ENCODE measurements at places on chromosomes 13 and 19.

- DNase-seq, result no peak
Measured at GRCh38 chr13:30156826-30157615, 150.3 kb downstream of the KATNAL1 start.

DNA sequence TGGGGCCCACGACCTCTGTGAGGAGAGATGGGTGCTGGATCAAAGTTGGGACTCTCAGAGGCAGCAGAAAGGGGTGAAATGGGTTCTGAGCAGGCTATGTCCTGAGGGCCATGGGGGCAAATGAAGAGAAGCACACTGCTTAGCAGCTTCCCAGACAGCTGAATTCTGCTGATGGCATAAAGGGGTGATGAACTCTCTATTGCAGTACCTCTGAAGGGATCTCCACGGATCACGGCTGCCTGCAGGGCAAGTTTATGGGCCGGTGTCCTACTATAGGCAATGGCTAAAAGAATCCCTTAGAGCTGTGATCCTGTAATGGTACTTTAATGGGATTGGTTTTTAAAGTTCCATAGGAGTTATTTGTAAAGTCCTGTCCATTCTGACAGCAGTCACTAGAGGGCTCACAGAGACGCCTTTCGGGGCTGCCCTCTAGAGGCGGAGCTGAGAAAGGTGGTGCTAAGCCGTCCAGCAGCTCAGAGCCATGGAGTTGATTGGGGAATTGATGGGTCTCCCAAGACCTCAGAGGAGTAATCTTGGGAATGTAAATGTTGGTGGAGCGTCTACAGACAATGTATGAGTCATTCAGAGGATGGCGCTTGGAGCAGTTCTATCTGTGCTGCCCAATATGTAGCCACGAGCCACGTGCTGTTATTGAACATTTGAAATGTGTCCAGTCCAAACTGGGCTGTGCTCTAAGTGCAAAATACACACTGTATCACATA is 287.3 kb downstream of the COG6 start:
- DNase-seq, result peak; percentile 76

- peak; percentile 81 for DNase-seq
Measured at GRCh38 chr19:38514812-38515633, 81.5 kb downstream of the RYR1 start.

DNA sequence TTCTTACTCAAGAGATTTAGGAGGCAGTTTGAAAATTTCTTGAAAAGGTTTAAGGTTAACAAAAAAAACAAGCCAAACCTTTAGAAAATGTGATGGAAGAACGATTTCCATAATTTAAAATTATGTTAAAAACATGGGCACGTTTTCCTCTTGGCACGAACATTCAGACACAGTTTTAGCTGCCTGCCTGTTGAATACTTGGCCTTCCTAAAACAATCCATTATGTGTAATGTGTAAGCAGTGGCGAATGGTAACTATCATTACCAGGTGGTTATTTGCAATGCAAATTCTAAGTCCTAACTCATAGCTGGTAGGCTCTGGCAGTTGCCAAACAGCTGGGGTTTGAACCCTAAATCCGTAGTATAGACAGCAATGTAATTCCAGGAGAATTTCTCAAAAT is 1425.7 kb upstream of the SLC10A2 start:
- DNase-seq, result no peak

GRCh38 chr19:3357992-3358688 is 8.2 kb upstream of the NFIC start:
- no peak for DNase-seq

DNA sequence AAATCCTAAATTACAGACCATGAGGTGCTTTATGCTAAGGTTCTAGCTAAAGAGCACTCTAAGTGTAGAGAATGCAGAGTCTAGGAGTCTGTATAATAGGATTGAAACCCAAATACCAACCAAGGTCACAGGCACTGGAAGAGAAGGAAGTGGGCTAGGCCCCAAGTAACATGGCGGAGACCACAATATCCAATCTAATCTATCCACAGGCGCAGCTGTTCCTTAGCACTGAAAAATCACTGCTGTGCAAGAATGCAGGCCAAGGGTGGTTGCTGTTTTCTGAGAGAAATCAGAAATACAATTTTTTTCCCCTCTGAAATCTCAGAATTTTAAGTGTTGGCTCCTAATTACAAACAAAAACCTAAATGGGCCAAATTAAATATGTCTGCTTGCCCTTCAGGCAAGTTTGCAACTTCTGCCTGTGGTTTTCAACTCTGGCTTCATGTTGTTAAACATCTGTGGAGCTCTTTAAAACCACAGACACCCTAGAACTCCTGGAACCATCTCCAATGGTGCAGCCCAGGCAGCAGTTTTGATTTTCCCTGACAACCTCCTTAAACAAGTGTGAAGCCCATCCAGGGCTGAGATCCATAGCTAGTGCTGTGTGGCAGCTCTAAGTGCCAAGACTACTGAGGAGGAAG is 6.1 kb downstream of the RANBP3 start:
- DNase-seq, result no peak

DNA sequence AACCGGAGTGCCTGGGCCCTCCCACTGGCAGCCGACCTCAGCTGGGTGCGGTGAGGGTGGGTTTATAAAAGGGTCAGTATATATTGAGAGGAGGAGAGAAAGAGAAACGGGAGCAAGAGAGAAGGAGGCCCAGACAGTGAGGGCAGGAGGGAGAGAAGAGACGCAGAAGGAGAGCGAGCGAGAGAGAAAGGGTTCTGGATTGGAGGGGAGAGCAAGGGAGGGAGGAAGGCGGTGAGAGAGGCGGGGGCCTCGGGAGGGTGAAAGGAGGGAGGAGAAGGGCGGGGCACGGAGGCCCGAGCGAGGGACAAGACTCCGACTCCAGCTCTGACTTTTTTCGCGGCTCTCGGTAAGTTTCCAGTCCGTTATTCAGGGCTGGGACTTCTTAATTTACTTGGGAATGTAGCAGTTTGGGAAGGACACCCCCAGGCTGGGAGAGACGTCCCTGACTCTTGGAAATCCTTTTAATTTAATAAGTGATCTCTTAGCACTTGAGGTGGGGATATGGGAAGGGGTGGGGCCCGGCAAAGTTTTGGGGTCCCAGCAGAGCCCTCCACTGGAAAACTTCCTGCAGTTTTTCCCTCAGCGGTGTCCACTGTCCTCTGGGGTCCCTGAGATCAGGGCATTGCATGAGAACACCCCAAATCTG is at the start of gene EMP3:
Gene EMP3, plus strand, starts transcription at position 288 of the 646 bp plus-strand sequence. CDS start 1,293 bp downstream, outside the sequence.
- peak; percentile 89 for DNase-seq

DNA sequence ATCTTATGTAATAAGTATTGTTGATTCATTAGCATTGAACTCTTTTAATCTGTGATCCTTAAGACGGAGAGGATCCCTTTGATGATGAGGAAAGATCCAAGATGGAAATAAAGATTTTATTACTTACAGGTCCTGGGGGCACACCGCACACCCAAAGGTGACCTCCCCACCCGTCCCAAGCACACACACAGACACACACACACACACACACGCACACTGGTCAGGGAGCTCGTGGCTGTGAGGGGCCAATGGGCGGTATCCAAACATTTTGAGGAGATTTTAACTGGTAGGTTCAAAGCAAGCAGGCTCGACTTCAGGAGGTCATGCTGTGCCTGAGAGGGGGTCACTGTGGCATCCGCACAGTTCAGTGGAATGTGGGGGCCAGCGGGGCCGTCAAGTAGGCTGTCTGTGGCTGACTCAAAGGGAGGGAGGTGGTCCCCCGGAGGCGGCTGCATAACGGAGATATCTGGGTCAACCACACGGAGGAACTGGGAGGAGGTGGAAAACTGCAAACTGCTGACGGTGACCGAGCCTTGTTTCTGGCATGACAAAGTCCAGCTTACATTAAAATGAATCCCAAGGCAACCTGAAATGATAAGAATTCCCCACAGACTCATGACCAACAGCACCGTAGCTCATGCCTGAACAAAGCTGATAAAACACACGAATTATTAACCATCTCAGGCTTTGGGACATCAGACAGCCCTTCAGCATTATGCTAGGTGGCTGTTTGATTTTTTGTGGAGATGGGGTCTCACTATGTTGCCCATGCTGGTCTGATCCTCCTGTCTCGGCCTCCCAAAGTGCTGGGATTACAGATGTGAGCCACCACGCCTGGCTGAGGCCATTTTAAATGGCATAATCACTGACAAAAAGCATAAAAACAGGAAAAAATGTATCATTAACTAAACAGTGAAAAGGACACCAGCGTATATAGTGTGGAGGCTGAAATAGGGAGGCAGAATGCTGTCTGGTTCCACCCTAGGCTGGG is 20.9 kb upstream of the SIGLEC11 start:
- DNase-seq, result no peak

- no peak for DNase-seq
Measured at GRCh38 chr13:93559718-93560117, 333.1 kb downstream of the GPC6 start.

DNA sequence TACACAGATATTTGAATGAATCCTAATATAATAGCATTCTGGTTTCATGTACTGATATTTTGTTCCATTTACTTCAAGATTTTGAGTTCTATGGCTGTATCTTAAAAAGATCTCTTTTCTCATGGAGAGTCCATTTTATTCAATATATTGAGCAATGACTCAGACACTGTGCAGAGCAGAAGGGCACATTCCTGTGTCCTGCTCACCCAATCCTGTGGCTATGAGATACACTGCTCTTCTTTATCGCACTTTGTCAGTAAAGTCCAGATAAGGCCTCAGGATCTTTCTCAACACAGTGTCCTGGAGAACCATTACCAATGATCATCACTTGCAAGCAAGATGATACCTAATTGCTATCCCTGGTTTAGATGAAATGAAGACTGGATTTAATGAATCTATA is 155.0 kb downstream of the CYSLTR2 start:
- no peak for DNase-seq

- DNase-seq, result no peak
Measured at GRCh38 chr19:11418549-11419506, at the start of gene RGL3. Gene RGL3, minus strand, starts transcription at chr19:11419314. Its CDS starts 36 bp downstream, at chr19:11419278.

DNA sequence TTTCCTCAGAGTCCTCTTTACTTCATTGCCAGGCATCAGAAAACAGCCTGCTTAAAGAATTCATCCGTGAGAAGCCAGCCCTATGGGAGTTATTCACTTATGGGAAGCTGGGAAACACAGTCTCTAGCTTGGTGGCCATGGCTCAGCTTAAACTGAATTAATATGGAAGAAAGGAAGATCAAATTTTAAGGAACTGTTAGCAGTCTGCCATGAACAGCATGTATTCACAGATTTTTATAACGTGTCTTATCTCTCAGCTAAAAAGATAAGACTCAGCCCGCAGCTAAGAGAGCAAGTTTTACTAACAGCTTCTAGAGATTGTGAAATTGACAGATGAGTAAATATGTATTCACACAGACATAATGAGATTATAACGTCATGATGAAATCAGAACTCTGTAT is 253.7 kb upstream of the RXFP2 start:
- no peak for DNase-seq

- no peak for DNase-seq
Measured at GRCh38 chr13:26914624-26915023, 154.0 kb upstream of the GPR12 start.

GRCh38 chr13:23609414-23609760 is 39.2 kb downstream of the TNFRSF19 start:
- no peak for DNase-seq

DNA sequence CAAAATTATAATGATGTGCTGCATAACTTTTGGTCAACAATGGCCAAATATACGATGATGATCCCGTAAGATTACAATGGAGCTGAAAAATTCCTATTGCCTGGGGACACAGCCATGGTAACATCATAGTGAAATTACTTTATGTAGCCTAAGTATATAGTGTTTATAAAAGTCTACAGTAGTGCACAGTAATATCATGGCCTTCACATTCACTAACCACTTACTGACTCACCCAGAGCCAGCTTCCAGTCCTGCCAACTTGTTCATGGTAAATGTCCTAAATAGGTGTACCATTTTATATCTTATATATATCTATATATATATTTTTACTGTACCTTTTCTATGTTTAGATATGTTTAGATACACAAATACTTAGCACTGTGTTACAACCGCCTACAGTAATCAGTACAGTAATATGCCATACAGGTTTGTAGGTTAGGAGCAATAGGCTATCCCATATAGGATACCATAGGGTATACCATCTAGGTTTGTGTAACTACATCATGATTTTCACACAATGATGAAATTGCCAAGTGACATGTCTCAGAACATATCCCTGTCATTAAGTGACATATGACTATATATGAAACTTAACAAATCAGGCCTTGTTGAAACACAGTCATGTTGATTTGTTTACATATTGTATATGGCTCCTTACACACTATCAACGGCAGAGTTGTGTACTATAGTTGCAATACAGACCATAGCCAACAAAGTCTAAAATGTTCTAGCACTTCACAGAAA is 23.7 kb downstream of the DIS3 start:
- DNase-seq, result no peak

DNA sequence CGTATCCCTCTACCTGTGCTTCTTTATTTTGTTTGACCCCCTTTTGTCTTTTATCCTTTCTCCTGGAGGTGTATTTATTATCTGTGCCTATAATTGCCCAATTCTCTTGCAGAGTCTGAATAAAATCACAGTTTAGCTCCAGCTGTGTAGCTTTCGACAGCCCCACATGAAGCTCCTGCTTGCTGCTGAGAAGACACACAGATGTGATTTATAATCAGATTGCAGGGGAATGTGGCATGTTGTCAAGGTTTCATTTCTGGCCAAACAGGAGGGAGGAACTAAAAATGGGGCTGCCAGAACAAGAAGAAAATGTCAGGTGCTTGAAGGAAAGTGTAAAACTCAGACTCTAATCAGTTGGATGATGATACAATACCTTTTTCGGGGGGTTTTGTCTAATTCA is 22.7 kb downstream of the CCNA1 start:
- no peak for DNase-seq

DNA sequence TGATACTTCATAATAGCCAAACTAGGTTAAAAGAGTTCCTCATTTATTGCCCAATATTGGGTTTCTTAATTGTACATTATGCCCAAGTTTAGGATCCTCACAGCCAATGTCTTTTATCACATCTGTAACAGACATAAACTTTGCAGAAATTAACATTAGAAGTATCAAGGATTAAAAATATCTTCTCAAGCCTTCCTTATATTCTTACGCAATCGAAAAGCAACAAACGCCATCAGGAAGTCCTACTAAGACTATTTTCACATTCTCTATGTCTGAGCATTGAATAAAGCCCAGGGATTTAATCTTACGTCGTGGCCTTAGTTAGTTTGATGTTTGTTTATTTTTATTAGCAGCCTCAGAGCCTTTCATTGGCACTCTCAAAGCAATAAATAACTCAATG is 1660.4 kb upstream of the MIR17HG start:
- no peak for DNase-seq

DNA sequence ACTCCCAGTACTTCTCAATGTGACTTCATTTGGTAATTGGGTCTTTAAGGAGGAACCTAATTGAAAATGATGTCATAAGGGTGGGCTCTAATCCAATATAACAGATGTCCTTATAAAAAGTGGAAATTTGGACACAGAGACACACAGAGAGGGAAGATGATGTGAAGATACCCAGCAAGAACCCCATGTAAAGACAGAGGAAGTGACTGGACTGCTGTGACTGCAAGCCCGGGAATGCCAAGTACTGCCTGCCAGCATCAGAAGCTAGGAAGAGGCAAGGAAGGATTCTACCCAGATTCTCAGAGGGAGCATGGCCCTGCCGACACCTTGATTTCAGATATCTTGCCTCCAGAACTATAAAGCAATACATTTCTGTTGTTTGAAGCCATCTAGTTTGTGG is 239.3 kb downstream of the KCTD12 start:
- no peak for DNase-seq
